ENCODE measurements at places on chromosomes 6 and 20. TPM values are rescaled to one million over a fixed set of nuclear protein-coding genes. Genes with fewer than 3 reads are reported as not detected.

PTK7 gene
- total RNA-seq: 4.1 TPM

CGA gene
- not detected for total RNA-seq

DNA sequence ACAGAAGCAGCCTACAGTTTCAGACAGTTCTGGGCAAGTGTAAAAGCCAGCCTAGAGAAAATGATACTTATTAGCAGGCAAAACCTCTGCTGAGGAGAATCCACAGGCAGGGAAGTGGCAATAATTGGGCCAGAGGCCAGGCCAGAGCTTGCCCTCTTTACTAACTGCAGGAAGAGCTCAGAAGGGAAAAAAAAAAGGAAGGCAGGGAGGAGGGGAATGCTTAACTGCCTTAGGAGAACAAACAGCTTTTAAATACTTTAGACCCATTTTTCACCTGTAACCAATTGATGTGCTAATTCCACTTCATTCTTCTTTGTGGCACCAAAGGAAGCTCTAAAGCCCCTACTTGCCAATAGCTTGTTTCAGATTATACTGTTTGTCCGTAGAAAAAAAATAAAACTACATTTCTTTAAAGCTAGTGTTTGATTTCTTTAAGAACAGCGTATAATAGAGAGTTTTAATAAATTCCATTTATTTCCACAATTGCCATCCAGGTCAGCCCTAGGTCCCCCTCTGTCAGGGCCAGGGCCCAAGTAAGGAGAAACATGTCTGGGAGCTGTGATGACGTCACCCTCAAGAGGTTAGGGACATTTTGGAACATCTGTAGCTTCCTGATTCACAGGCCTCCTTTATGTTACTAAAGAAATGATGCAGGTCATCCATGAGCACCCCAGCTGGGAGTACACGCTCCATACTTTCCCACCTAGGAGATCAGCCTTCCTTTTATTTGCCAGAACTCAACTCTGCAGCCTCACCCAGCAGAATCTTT, 384.3 kb downstream of the CDC5L start:
- DNase-seq: no peak

GRCh38 chr6:40455686-40456389, 131.3 kb downstream of the LRFN2 start:
- no peak for DNase-seq

- DNase-seq: peak; percentile 70
Measured at GRCh38 chr20:43537921-43538877, 20.6 kb upstream of the SGK2 start.

SIRPB1 gene
- total RNA-seq: 2.1 TPM

BMP7 gene
- not detected for total RNA-seq

DNA sequence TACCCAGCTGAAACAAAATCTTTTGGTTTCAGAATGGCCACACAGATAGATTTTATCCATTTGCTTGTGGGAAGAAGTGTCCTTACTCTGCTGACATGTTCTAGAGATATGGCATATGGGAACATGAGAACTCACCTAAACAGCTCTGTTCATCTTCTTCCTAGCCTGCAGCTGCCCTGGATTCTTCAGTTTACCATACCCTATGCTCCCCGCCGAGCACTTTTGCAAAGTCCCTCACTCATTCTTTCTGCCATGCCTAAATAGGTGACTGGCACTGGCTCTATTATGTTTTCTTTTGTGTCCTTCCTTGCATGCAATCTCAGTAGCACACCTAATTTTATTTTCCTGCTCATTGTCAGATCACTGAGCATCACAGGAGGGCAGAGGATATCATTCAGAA, 293.7 kb upstream of the RSPO3 start:
- no peak for DNase-seq

- peak; percentile 61 for DNase-seq
Measured at GRCh38 chr20:60055740-60056139, 97.5 kb downstream of the CDH26 start.

OR10C1 gene
- total RNA-seq: not detected

DNA sequence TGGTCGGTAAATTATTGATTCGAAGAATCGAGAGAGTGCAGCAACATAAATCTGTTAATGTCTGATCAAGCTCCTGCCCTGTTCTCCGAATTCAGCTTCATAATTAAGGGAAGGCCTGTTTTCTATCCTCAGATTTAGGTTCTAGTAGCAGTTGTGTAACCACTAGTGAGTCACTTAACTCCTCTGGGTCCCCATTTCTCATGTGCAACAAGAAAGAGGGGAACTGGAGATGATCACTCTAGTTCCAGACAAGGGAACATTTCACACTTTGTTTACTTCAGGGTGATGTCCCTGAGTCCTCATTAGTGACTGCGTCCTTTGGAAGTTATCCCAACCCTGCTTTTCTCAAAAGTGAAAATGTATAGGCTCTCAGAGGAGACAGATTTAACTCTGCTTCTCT, 68.1 kb upstream of the RNF146 start:
- no peak for DNase-seq

- DNase-seq: peak; percentile 78
Measured at GRCh38 chr6:73394577-73395354, at the start of gene DDX43. DDX43 (plus strand) TSS chr6:73394828; CDS start chr6:73394906, 78 bp downstream.

OXT gene
- not detected for total RNA-seq

DNA sequence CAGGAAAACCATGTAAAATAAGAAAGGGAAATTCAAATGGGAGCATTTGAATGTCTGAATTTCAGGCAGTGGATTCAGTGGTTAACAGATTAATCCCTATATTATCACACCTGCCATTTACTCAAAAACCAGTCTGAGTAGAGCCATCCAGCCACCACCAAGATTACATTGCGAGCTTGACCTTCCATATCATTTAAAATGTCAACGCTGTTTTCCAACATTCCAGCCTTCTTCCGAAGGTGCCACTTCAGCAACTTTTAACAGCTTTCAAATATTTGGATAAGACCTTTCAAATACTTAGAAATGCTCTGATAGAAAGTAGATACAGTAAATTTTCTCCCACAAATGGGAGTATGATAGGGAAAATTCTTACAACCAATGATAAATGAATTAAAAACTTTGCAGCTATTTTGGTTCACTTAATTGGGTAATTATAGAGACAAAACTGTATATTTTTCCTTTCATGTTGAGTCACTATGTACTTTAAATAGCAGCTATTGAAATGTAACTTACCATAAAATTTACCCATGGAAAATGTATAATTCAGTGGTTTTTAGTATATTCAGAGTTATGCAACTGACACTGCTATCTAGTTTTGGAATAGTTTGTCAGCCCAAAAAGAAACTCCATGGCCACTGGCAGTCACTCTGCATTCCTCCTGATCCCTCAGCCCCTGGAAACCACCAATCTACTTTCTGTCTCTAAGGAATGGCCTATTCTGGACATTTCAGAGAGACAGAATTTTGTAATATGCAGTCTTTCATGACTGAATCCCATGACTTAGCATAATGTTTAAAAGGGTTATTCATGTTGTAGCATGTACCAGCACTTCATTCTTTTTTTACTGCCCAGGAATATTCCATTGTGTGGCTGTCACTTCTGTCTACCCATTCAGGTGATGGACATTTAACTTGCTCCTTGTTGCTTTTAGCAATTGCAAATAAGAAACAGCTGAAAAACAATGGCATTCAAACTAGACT, 21.5 kb downstream of the EZR start:
- DNase-seq: no peak

GRCh38 chr20:9360431-9360830, 154.0 kb upstream of the LAMP5 start:
- no peak for DNase-seq

HSPA1B gene
- total RNA-seq: 61.1 TPM

CDSN gene
- not detected for total RNA-seq

HLA-DQA2 gene
- 0.11 TPM for total RNA-seq

DNA sequence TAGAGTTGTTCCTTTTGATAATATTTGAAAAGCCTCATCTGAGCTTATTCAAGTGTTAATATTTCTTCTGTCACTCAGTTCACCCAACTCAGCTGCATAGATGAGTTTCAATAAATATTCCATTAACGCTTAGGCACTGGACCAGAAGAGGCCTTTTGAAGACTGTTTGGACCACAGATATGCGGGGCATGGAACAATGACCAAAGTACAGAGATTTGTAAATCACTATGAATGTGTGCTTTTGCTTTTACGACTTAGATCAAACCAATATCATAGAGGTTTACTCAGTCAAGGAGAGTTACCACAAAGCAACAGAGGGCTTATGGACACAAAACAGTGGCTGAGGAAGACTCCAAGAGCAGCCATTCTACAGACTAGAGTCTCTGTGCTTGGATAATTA, 99.9 kb downstream of the RTN4IP1 start:
- DNase-seq: no peak

KIF25 gene
- not detected for total RNA-seq

- no peak for DNase-seq
Measured at GRCh38 chr6:17096096-17096495, 5.8 kb upstream of the STMND1 start.

NPBWR2 gene
- total RNA-seq: not detected

DNA sequence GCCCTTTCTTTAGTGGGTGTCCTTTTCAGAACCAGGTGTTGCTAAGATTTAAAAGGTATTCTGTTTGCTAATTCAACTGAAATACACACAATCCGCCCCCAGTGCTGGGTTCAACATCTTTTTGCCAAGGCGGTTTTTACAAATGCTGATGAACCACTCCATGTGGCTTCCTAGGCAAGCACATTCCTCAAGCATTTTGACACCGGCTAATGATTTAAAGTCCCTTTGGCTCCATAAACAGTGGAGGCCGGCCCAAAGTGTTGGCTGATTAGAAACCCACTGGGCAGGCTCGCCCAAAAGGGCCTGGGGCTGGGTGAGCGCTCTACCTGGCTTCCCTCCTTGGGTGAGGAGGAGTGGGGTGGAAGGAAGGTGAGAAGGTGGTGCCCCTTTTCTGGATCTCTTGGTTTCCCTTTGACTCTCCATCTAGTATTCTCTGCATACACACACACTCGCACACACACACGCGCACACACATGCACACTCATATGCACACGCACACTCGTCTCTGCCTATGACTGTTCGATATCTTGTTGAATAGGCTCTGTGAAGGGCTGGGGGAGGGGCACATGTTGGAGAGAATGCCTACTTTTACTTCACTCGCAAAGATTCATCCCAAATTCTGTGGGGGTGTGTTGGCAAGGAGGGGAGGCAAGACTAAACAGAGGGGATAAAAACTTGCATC, 66.7 kb upstream of the ARMC2 start:
- DNase-seq: peak; percentile 68

DNA sequence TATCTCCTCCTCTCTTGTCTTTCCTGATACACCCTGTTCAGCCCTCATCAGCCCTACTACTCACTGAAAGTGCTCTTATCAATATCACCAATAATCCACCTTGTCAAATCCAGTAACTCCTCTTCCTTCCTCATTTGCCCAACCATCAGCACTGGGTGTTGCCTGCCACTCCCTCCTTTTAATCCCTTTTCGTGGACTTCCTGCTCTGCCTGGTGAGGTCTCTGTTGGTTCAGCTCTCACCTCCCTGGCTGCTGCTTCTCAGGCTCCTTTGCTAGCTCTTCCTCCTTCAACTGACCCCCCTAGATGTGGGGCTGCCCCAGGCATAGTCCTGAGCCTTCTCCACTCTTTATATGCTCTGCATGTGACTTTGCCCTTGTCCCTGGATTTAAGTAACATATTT, 92.5 kb downstream of the PREP start:
- DNase-seq: no peak

GRCh38 chr6:75800133-75800532, 51.1 kb downstream of the MYO6 start:
- no peak for DNase-seq

GRCh38 chr6:36720251-36721141, 22.9 kb downstream of the RAB44 start:
- no peak for DNase-seq

GRCh38 chr6:53109612-53110011, 39.0 kb downstream of the GCM1 start:
- no peak for DNase-seq

MAS1 gene
- not detected for total RNA-seq
